ENCODE measurements at places on chromosomes 5 and 9. TPM values are rescaled to one million over a fixed set of nuclear protein-coding genes. Genes with fewer than 3 reads are reported as not detected.

The AMBP gene
- total RNA-seq: 0.17 TPM

The LMBRD2 gene
- total RNA-seq: 12.2 TPM

The C8G gene
- not detected for total RNA-seq

The EIF4E1B gene
- not detected for total RNA-seq

The DOCK2 gene
- 3.1 TPM for total RNA-seq
